Osteoblast (primary cell): ENCODE measurements at places on chromosomes 12 and 14.

DNA sequence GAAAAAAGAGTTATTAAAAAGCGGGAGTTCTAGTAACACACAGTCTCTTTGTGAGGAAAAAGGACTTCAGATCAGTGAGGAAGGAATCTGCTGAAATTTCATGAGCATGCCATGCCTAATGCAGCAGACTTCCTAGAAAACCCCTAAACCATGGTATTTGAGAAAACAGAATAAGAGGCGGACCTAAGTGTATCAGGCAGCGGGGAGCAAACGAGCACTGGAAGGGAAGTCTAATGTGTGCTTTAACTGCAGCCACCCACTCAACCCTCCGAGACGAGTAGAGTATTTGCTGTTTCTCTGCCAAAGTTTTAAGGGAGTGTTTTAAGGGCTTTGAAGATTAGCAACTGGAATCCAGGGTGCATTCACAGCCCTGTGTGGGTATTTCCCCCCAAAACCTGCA lies 36.5 kb downstream of the ACADS start:
- peaks cover 39% of the 10 kb centered on the region for H3K36me3 ChIP-seq
- no peaks in the 10 kb centered on the region for H3K4me1 ChIP-seq
- no peaks in the 10 kb centered on the region for H3K27me3 ChIP-seq
- H3K27ac ChIP-seq = no peak overlapping the region

GRCh38 chr12:24730489-24730896 lies 218.4 kb downstream of the BCAT1 start:
- no peaks in the 10 kb centered on the region for H3K36me3 ChIP-seq
- DNase-seq = no peak
- no peaks in the 10 kb centered on the region for H3K4me1 ChIP-seq

DNA sequence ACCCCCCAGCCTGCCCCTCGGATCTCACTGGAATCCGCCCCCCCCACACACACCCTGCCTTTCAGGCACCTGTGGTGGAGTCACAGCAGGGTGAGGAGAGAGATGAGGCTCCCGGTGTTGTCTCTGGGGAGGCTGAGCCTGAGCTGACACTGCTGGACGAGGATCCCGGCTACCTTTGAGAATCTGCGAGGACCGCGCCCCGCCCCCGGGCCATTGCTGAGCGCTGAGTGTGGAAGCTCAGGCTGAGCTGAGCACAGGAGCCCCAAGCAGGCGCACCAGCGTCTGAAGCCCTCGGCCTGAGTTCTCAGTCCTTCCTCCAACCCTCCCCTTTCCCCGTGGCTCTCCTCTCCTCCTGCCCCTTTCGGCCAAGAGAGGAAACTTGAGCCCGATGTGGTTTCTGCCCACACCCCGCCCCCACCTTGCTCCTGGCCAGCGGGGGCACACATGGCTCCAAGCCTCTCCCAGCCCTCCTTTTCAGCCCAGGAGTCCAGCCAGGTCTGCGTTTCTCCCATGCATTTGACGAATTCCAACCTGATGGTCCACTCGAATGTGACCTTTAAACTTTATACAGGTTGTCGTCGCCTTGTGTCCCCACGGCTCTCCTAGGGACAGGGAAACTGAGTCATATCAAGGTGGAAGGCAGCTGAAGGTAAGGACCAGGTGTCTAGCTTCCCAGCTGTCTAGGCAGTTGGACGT lies at the start of gene NFE2:
TSS of gene NFE2 (minus strand) at position 284 of the 696 bp plus-strand sequence. CDS start 5,767 bp downstream, outside the sequence.
- H3K4me3 ChIP-seq = peak within 1 kb of the TSS; percentile 67
- peak; percentile 89 for DNase-seq
- no peak within 1 kb of the TSS for H3K27ac ChIP-seq
- H3K4me1 ChIP-seq = peaks cover 29% of the 10 kb centered on the region
- H3K36me3 ChIP-seq = no peaks in the 10 kb centered on the region

GRCh38 chr14:90624227-90624626 lies 192.0 kb downstream of the TTC7B start:
- H3K4me3 ChIP-seq = no peak overlapping the region
- peaks cover 10% of the 10 kb centered on the region for H3K4me1 ChIP-seq
- H3K27ac ChIP-seq = no peak overlapping the region
- no peak for DNase-seq
- H3K27me3 ChIP-seq = no peaks in the 10 kb centered on the region

- peak overlapping the region; percentile 52 for H3K4me3 ChIP-seq
- H3K27me3 ChIP-seq = no peaks in the 10 kb centered on the region
- H3K4me1 ChIP-seq = peaks cover 14% of the 10 kb centered on the region
- no peaks in the 10 kb centered on the region for H3K36me3 ChIP-seq
- peak overlapping the region; percentile 37 for H3K27ac ChIP-seq
Observed at GRCh38 chr12:54368025-54368708, 3.9 kb upstream of the GPR84 start.
